ENCODE measurements at places on chromosomes 16 and 17. TPM values are rescaled to one million over a fixed set of nuclear protein-coding genes. Genes with fewer than 3 reads are reported as not detected.

COPRS gene
- total RNA-seq: 27.8 TPM

EVPLL gene
- not detected for total RNA-seq

GPR139 gene
- total RNA-seq: not detected

SLC6A2 gene
- not detected for total RNA-seq

NOXO1 gene
- 0.89 TPM for total RNA-seq

PARD6A gene
- 1.2 TPM for total RNA-seq

SLC5A11 gene
- total RNA-seq: not detected

PPP1R1B gene
- total RNA-seq: 0.39 TPM

HCRT gene
- total RNA-seq: not detected

MT1H gene
- total RNA-seq: not detected

EXOSC6 gene
- 49.2 TPM for total RNA-seq

ADGRG3 gene
- not detected for total RNA-seq

PVALEF gene
- not detected for total RNA-seq

ZNF205 gene
- total RNA-seq: 13.2 TPM

SLC38A7 gene
- total RNA-seq: 40.2 TPM

FAM171A2 gene
- total RNA-seq: 18.2 TPM

CTRB1 gene
- not detected for total RNA-seq

ALOX12 gene
- not detected for total RNA-seq

TOM1L1 gene
- 27.1 TPM for total RNA-seq

KRTAP1-5 gene
- total RNA-seq: not detected

SULT1A4 gene
- 1.9 TPM for total RNA-seq

SLC16A6 gene
- total RNA-seq: 0.34 TPM

CPD gene
- total RNA-seq: 55.2 TPM

KLHL10 gene
- total RNA-seq: not detected

KCNJ12 gene
- 1.2 TPM for total RNA-seq

ZCCHC14 gene
- total RNA-seq: 19.2 TPM

HBA2 gene
- total RNA-seq: 1.4 TPM

GCSH gene
- 41.1 TPM for total RNA-seq

BCL6B gene
- not detected for total RNA-seq

ARL5C gene
- total RNA-seq: not detected

CD300H gene
- total RNA-seq: not detected

CHMP6 gene
- total RNA-seq: 16.8 TPM
